Stimulated activated memory B cell treated with anti-CD40 and anti-IgM and Interleukin-4, amounts not matched to agents 10 μg/mL and 1 μg/mL and 100 μg/mL, for 72 hours (primary cell): ENCODE measurements at places on chromosomes 5 and 9.

DNA sequence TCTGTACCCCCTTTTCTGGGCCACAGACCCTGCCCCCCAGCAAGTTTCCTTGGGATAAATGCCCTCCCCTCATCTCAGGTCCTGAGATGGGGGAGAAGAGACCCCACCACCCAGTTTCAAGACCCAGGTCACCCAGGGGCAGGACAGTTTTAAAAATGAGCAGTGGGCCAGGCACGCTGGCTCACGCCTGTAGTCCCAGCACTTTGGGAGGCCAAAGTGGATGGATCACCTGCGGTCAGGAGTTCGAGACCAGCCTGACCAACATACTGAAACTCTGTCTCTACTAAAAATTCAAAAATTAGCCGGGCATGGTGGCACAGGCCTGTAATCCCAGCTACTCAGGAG, 6.1 kb downstream of the PTGES2 start:
- ATAC-seq, result no peak

- ATAC-seq, result no peak
Measured at GRCh38 chr5:171801-172331, 19.4 kb upstream of the LRRC14B start.

DNA sequence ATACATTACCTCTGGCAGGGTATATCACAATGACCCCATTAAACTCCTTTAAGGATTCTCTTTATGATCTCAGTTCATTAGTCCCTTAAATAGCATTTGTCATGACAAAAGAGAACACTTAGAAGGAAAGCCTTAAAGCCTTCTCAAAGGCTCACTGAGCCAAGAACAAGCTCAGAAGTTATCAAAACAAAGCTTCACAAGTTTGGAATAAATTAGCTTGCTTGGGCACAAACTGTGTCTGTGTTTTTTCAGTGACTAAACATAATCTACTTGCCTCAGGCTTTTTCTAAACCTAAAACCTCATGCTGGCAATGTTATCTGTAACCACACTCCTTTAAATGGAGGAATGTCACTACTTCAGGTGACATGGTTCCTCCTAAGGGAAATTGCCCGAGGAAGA, 1114.9 kb upstream of the C9orf72 start:
- no peak for ATAC-seq

GRCh38 chr5:98768160-98768959, 5.1 kb upstream of the RGMB start:
- no peak for ATAC-seq

GRCh38 chr9:125679597-125680189, 27.3 kb downstream of the MAPKAP1 start:
- ATAC-seq, result no peak

DNA sequence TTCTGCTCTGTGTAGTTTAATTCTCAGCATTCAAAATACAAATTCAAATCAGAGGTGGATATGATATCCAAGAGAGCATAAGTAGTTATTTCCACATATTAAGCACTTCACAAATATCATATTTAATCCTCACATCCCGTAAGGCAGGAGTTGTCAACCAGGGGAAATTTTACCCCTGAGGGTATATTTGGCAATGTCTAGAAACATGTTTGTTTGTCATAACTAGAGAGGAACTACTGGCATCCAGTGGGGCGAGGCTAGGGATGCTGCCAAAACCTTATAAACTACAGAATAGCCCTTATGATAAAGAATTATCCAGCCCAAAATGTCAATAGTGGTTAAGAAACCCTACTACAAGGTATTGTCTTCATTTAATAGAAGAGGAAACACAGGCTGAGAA, 619.4 kb downstream of the SLCO4C1 start:
- ATAC-seq, result no peak

DNA sequence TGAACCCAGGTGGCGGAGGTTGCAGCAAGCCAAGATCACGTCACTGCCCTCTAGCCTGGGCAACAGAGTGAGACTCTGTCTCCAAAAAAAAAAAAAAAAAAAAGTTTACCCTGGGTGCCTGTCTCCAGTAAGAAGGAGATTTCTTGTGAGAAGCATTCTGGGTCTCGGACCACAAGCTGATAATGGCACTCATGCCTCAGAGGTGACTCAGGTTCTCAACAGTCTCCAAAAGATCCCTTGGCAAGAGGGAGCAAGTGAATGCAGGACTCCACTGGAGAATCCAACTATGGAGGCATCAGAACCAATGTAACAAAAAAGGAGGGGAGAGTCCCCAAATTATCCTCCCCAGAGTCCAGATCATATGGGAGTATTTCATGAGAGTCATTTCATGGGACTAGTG, 106.0 kb upstream of the LRRTM2 start:
- ATAC-seq, result no peak

GRCh38 chr9:83474631-83475030, 63.6 kb downstream of the FRMD3 start:
- ATAC-seq, result no peak

DNA sequence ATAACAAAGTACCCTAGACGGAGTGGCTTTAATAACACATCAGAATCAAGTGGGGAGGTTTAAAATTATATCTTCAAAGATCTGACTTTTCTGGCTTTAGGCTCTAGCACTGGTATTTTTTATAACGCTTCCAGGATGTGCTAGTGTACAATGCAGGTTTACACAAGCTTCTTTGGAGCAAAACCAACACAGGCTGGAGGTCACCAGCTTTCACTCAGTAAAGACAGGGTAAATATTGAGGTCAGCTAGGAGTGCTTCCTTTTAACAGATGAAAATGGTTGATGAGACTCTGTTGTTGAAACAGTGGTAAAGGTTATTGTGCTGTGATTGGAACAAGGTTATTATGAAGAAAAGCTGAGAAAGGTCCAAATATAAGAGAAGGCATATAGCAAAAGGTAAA, 414.2 kb downstream of the TAF11L14 start:
- no peak for ATAC-seq

DNA sequence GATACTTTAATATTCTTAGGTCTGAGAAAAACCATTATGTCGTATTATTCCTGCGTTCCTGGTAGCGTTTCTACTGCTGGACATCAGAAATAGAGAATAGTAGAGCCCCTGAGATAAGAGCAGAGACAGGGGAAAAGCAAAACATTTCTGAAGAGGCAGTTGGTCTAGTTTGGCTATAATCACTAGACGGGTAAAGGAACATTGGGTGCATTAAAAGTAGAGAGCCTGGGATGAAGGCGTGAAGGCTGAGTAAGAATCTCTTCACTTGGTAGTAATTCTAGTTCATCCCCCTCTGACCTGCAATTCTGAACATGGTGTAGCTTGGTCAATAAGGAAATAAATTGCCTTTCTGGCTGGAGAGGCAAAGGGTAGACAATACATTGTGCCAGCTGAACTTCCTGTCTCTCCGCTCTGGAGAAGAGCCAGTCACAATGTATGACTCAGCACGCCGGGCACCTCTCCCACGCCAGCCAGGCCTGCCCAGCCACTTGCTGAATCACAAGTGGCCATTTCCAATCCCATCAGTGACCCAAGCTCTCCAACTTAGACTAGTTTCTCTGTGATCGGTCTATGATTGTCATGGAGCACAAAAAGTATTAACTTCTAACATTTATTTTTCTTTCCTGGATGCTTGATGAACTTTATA, 75.4 kb downstream of the STK32A start:
- ATAC-seq, result no peak

GRCh38 chr9:132485393-132485792, 75.4 kb downstream of the CFAP77 start:
- no peak for ATAC-seq
